Activated CD8-positive, alpha-beta memory T cell treated with anti-CD3 and anti-CD28 coated beads, Interleukin-2, amount 10 ng/mL, durations not matched to agents 7 days and 5 days (primary cell): ENCODE measurements at places on chromosomes 13 and 19.

- H3K27ac ChIP-seq, result no peak overlapping the region
- H3K4me1 ChIP-seq, result no peaks in the 10 kb centered on the region
- no peaks in the 10 kb centered on the region for H3K27me3 ChIP-seq
- DNase-seq, result no peak
- H3K4me3 ChIP-seq, result no peak overlapping the region
Measured at GRCh38 chr19:18954094-18954493, 13.1 kb upstream of the HOMER3 start.

DNA sequence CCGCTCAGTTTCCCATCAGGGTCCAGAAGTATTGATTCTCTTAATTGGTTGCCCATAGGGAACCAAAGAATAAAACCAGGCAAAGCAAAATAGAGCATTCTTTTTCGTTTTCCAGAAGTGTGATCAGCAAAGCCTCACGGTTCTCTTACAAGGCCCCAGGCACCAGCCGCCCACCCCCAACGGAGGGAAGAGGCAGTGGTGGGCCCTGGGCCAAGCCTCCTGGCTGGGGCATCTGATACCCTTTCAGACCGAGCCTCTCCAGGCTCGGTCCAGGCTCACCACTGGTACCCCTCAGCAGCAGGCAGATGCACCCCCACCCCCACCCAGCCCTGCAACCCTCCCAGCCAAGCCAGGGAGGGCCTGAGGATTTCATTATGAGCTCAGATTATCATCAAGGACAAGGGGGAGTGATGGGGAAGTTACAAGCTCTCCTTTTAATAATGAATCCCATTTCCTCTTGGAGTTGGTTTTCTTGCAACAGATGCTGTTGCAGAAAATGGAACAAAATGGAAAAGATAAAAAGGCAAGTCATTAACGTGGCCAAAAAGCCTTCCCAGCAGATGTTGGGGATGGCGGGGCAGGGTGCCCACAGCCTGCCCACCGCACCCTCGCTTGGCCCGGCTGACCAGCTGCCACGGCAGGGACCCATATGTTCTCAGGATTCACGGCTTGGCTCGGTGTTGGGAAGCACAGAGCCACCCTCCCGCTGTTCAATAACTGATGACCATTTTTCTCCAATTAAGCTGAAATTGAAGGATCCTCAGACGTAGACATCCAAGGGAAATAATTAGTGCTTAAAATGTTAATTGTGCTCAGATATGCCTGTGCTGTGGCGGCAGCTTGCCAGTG lies 45.9 kb upstream of the KCTD15 start:
- H3K4me3 ChIP-seq, result no peak overlapping the region
- no peak overlapping the region for H3K27ac ChIP-seq

- H3K36me3 ChIP-seq, result no peaks in the 10 kb centered on the region
- H3K27ac ChIP-seq, result no peak overlapping the region
- H3K27me3 ChIP-seq, result no peaks in the 10 kb centered on the region
- DNase-seq, result no peak
- H3K4me1 ChIP-seq, result no peaks in the 10 kb centered on the region
Measured at GRCh38 chr13:68128297-68128915, 898.3 kb upstream of the PCDH9 start.

GRCh38 chr13:62537593-62537992 lies 1121.9 kb upstream of the PCDH20 start:
- no peak overlapping the region for H3K27ac ChIP-seq
- H3K36me3 ChIP-seq, result no peaks in the 10 kb centered on the region
- no peak overlapping the region for H3K4me3 ChIP-seq
- DNase-seq, result no peak

DNA sequence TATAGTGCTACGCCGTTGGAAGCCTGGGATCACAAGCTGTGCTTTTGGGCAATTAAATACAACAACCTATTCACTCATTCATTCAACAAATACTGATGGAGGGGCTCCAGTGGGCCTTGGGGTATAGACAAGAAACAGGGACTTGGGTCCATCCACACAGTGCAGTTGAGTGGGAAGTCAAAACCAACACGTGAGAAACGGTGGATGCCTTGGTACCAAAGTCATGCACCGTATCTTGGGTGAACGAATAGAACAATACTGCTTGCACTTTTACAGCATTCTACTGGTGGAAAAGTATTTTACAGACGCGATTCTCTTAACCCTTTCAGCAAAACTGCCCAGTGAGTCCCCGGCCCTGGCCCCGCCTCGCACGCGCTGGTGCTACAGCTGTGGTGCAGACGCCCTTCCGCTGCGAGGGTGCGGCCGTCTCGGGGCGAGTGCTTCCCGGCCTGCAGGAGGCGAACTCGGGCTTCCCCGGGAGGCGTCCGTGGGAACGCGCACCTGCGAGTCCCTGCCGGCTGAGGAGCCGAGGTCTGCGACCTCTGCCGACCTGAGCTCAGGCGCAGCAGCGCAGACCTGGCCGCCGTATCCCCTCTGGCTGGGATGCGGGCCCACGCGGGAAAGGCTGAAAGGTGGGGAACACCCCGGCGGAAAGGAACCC lies 8.3 kb downstream of the TNFRSF19 start:
- peak; percentile 80 for DNase-seq
- H3K4me3 ChIP-seq, result peak overlapping the region; percentile 71
- peaks cover 63% of the 10 kb centered on the region for H3K27me3 ChIP-seq
- H3K36me3 ChIP-seq, result no peaks in the 10 kb centered on the region
- H3K27ac ChIP-seq, result peak overlapping the region; percentile 52

DNA sequence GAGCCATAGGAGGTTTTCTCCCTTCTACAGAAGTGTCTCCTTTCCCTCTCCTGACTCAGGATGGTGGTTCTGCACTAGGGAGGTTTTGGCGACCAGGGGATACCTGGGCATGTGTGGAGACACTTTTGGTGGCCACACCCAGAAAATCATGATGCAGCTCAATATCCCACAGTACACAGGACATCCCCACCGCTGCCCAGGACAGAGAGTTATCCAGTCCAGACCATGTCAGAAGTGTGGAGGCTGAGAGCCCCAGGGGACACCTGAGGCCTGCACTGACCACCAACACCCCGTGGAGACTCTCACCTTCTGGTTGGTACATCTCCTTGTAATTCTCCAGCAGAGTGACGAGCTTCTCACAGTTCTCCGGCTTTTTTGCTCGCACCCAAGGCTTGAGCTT lies 16.6 kb downstream of the PEG3 start:
- no peaks in the 10 kb centered on the region for H3K27me3 ChIP-seq
- H3K4me3 ChIP-seq, result no peak overlapping the region
- DNase-seq, result no peak
- no peak overlapping the region for H3K27ac ChIP-seq

DNA sequence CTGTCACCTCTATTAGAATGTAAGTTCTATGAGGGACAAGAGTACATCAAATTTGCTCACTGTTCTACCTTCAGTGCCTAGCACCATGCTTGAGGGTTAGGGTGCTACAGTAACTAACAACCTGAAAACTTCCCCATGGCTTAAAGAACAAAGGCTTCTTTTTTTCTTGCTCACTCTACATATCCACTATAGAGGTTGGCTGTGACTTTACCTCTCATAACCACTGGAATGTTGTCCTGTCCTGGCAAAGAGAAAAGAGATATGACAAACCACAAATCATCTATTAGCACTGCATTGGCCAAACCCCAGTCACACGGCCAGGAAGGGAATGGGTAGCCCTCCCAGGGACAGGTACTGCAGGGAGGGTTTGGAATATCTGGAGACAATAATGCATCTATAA lies 23.2 kb upstream of the ACOD1 start:
- peaks cover 26% of the 10 kb centered on the region for H3K27me3 ChIP-seq
- no peak for DNase-seq
- no peaks in the 10 kb centered on the region for H3K36me3 ChIP-seq
- no peak overlapping the region for H3K27ac ChIP-seq

DNA sequence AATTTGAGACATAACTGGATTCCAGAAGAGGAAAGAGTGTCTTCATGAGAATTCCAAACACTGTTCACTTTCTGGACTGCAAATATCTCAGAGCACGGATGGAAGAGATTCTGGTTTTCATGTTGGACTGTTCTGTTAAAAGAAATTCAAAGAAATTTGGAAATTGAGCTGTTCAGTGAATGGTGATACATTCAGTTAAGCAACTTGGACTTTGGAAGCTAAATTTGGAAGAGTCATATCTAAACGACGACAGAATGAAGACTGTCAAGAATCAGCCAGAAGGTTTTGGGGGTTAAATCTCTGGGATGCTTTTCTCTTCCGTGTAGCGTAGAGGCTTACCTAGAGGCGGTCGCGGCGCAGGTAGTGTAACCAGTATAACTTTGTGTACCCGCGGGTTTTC lies 25.6 kb downstream of the SAFB start:
- peaks cover 68% of the 10 kb centered on the region for H3K36me3 ChIP-seq
- H3K4me1 ChIP-seq, result no peaks in the 10 kb centered on the region
- H3K4me3 ChIP-seq, result no peak overlapping the region
- no peak for DNase-seq
- no peaks in the 10 kb centered on the region for H3K27me3 ChIP-seq
- no peak overlapping the region for H3K27ac ChIP-seq

DNA sequence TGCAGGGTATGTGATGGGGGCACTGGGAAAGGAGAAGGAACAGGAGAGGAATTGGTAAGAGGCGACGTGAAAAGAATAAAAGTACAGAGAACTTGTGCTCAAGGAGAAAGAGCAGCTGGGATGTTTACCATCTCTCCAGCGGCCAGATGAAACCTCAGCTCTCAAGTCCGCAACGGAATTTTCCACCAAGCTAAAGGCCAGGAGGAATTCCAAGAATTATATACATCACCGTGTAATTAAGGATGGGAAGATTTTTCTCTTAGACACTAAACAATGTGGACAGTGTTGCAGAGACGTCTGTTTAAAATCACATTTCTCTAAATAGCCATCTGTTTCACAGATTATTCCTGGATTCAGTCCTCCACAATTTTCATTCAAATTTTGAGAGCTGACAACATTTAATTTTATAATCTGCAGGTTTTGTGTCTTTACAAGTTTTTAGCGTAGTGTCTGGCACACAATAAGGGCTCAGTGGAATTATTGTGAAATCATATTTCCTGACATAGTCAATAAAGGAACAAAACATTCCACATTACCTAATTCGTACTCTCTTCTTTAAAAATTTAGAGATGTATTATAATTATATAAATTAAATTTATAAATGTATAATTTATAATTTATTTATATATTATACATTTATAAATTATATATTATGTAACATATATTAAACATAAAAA lies 23.0 kb upstream of the USP29 start:
- H3K4me1 ChIP-seq, result no peaks in the 10 kb centered on the region
- no peaks in the 10 kb centered on the region for H3K27me3 ChIP-seq
- no peak overlapping the region for H3K27ac ChIP-seq
- DNase-seq, result no peak

DNA sequence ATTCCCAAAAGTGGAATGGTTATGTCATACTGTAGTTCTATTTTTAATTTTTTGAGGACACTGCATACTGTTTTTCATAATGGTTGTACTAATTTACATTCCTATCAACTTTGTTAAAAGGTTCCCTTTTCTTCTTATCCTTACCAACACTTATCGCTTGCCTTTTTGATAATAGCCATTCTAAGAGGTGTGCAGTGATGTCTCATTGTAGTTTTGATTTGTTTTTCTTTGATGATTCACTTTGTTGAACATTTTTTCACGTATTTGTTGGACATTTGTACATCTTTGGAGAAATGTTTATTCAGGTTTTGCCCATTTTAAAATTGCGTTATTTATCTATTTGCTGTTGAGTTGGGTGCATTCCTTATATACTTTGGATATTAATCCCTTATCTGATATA lies 188.8 kb upstream of the SPRY2 start:
- no peaks in the 10 kb centered on the region for H3K27me3 ChIP-seq
- H3K4me3 ChIP-seq, result no peak overlapping the region
- H3K4me1 ChIP-seq, result no peaks in the 10 kb centered on the region
- H3K36me3 ChIP-seq, result no peaks in the 10 kb centered on the region
- H3K27ac ChIP-seq, result no peak overlapping the region

DNA sequence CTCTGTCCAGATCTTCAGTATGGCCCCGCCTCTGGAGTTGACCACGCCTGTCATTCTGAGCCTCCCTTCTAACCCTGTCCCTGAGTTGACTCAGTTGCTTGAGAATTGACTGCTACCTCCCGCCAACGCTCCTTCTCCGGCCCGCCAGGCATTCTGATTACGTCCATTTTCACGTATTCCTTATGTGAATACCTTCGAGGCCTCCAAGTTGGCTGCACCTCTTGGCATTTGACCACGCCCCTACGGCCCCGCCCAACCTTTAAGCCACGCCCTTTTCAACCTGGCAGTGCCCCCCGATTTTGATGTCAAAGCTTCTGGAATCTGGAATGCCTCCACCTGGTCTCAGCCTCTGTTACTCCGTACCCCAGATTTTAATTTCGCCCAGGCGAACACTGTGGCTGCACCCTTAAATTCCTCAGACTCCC lies 1.7 kb upstream of the EML2 start:
- H3K4me1 ChIP-seq, result peaks cover 44% of the 10 kb centered on the region
- DNase-seq, result peak; percentile 87
- H3K27ac ChIP-seq, result peak overlapping the region; percentile 99

- no peak for DNase-seq
- no peaks in the 10 kb centered on the region for H3K4me1 ChIP-seq
- no peaks in the 10 kb centered on the region for H3K27me3 ChIP-seq
- no peaks in the 10 kb centered on the region for H3K36me3 ChIP-seq
- no peak overlapping the region for H3K27ac ChIP-seq
- no peak overlapping the region for H3K4me3 ChIP-seq
Measured at GRCh38 chr19:53594811-53595509, 36.8 kb upstream of the DPRX start.

DNA sequence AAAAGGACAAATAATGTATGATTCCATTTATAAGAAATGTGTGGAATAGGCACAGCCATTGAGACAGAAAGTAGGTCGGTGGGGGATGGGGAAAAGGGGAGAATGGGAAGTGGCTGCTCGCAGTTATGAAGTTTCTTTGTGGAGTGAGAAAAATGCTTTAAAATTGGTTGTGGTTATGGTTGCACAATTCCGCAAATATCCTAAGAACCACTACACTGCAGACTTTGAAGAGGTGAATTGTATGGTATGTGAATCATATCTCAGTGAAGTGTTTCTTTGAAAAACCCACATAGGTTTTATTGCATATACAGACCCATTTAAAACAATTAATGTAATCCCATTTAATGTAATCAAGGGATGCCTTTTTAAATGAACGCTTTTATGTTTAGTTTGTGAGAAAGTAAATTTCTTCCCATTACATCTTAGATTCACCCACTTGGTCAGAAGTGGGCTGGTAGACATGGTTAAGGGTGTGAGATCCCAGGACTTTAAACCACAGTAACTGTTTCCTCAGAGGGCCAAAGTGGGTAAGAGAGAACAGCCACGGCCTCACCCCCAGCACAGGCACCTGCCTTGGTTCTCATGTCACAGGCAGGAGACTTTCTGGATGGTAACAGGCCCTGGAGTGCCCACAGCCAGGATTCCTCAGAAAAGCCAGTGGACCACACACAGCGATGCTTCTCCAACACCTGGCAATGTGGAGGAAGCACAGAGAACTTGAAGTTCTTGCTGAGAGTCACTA lies 119.3 kb upstream of the GJB6 start:
- no peaks in the 10 kb centered on the region for H3K27me3 ChIP-seq
- no peak overlapping the region for H3K27ac ChIP-seq
- no peak overlapping the region for H3K4me3 ChIP-seq
- no peak for DNase-seq

GRCh38 chr13:24670961-24671381 lies 9.2 kb upstream of the ATP12A start:
- H3K27ac ChIP-seq, result no peak overlapping the region
- H3K27me3 ChIP-seq, result peaks cover 4% of the 10 kb centered on the region
- H3K4me1 ChIP-seq, result peaks cover 20% of the 10 kb centered on the region
- no peaks in the 10 kb centered on the region for H3K36me3 ChIP-seq
